ENCODE measurements at places on chromosomes 4 and X.

- no peak for DNase-seq
These were observed 30.2 kb downstream of the PPP2R3B start for GRCh38 chrX:356385-357034.

DNA sequence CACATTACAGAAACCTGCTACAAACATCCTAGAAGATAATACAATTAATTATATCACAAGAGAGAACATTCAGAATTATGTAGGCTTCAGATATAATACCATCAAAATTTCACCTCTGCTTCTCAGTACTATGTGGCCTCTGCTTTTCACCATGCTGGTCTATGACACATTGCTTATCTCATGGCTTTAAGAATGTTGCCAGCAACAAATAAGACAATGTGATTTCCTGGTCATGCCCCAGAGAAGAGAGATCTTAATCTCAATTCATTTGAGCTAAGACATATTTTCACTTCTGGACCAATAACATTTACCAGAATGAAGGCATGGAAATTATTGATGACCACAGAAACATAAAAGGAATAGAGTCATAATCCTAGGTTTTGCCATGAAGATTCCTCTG lies 1233.4 kb upstream of the ADGRL3 start:
- DNase-seq = no peak

DNA sequence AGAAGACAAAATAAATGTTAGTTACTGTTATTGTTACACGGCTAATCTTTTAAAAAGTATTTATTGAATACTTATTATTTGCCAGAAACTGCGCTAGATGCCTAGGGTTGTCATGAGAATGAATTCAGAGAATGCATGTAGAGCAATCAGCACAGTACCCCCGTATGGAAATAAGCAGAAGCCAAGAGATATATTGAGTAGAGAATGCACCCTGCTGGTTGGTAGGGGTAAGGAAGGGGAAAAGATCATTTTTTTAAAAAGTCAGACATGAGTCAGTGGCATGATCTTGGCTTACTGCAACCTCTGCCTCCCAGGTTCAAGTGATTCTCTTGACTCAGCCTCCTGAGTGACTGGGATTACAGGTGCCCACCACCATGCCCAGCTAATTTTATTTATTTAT lies 13.1 kb upstream of the DRP2 start:
- DNase-seq = no peak

DNA sequence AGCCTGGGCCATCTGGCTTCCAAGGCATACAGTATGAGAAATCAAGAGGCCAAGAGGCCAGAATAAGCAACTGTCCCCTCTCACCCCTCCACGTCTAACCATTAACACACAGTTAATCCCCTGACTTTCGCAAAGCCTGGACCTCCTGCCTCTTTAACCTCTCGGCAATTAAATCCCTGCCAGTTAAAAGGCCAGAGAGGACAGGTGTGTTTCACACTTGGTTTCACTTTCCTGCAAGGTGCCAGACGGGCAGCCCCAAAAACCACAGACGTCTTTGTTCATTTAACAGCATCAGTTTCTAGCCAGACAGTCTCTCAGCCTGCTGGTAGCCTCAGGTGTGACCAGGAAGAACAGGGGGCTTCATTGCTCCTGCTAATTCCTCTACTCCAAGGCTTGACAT lies 91.1 kb upstream of the KIT start:
- no peak for DNase-seq

DNA sequence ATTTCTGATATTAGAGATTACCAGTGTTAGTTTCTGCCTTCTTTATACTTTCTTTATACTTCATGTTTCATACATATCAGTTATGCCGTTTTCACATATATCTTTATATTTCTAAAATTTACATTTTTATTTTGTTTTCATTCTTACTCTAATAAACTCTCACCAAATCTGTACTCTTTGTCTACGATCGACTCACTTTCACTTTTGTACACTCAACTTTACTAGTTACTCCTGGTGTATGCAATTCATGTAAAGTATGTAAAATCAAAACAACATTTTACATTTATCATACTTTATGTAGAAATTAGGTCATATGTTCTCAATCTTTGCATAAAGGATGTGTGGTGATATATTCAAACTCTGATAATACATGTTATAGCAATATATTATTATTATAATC lies 59.9 kb downstream of the UGT2A3 start:
- no peak for DNase-seq

DNA sequence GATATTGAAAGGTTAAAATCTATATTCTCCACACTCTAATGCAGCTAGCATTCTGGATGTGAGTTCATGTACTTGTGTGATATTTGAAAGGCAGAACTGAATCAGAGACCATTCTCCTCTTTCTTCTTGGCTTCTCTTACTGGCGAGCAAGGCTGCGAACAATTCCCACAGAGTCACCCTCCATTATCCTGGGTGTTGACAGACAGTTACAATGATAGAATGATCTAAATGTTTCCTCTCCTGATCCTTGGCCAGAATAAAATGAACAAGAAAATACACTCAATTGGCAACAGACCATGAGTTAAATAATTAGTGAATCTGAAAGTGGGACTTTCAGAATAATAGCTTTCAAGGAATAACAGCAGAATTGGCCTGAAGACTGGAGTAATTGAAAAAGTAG lies 342.8 kb downstream of the RAPGEF2 start:
- no peak for DNase-seq

- DNase-seq = no peak
These were observed 435.6 kb downstream of the TLL1 start for GRCh38 chr4:166308647-166309046.

- no peak for DNase-seq
These were observed 35.5 kb upstream of the SPATA4 start for GRCh38 chr4:176230836-176231235.

DNA sequence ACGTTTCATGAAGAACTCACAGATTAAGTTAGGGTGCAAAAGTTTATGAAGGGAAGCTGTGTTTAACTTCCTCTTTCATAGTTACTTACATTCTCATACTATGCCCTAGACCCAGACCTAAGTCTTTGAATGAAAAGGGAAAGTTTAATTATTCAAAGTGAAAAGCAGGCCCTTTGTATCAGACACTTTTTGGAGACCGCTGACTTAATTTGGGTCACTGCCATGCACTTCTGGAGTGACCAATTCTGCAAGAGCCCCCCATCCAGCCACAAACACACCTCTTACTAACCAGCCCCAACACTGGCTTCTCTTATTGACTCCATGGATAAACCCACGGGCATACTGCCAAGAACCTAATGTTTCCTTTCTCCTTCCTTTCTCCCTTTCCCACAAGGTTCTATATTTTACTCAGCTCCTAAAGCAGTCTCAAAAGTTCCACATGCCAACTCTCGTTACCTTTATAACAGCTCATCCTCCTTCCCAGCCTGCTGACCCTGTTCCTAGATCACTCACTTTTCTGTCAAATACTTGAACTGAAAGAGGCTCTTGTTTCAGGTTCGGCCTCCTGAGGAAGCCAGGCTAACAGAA lies 34.5 kb downstream of the ABCE1 start:
- no peak for DNase-seq

DNA sequence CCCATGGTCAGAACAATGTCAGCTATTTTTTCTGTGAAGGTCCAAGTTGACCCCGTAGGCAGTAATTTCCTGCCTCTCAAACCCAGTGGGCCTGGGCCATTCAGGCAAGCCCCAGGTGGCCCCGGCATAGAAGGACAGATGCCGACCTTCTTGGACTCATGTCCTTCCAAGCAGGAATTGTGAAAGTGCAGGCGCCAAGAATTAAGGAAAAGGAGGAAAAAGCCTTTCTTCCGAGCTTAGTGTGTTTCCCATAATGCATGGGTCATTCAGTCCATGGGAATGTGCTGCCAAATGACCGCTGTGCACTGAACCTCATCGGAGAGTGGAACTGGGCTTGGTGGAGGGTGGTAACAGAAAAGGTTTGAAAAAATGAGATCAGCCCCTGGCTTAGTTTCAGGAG lies 196.5 kb upstream of the HS3ST1 start:
- DNase-seq = peak; percentile 75

GRCh38 chr4:55348466-55348865 lies 2.4 kb downstream of the SRD5A3 start:
- DNase-seq = no peak

DNA sequence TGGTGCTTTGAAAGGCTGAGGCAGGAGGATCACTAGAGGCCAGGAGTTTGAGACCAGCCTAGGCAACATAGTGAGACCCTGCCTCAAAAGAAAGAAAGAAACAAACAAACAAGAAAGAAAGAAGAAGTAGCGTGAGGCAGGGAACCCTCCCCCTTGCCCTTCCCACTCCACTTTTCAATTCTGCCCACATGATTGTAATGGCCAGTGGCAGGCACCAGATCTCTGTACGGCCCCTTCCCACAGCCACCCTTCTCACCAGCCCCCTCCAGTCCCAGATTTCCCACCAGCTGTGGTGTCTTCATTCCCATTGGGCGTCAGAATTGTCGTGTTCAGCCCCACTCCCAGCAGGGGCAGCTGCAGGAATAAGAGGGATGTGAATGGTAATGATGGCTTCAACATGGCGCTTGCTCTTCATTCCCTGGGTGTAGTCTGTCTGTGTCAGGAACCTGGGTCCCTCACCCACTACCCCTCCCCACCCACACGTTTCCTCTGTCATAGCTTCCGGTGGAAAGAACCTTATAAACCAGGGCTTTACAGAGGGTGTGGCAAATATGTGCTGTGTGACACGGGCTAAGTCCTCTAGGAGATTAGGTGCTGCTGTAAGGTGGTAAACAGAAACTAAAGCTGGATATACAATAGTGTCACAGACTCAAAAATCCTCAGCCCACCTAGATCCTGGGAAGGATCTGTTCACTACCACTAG lies at the start of gene IL2RG:
Gene IL2RG (minus strand): TSS at position 437 of the 703 bp plus-strand sequence. CDS start 38 bp downstream, at position 399.
- no peak for DNase-seq

DNA sequence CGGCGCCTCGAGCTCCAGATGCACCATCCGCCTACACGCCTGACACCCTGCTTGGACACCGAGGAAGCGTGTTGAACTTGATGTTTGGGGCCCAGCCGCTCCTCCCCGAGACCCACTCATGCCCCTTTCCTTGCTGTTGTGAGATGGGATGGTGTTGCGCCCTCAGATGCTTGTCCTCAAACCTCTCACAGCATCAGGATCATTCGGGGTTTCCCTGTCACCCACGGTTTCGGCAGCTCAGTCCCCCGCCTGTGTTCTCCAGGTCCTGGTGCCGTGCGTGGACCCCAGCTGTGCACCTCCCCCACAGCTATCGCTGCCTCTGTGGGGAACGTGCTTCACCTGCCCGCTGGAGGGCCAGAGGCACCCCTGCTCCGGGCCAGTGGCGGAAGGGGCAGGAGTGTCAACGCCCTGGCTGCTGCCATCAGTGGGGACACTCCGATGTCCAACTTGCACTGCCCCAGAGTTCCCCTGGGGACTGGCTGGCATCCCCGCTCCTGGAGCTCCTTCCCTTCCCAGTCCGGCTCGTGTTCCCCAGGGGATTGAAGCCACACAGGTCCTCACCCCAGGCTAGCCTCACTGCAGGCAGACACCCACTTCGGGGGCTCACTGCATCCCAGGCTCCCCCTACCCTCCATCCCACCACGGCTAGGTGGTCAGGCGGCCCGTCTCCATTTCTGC lies 82.3 kb upstream of the ADRA2C start:
- DNase-seq = no peak

- DNase-seq = no peak
These were observed 107.6 kb downstream of the DCHS2 start for GRCh38 chr4:154384012-154384411.

- DNase-seq = no peak
These were observed 85.6 kb downstream of the SHROOM2 start for GRCh38 chrX:9871701-9872268.

DNA sequence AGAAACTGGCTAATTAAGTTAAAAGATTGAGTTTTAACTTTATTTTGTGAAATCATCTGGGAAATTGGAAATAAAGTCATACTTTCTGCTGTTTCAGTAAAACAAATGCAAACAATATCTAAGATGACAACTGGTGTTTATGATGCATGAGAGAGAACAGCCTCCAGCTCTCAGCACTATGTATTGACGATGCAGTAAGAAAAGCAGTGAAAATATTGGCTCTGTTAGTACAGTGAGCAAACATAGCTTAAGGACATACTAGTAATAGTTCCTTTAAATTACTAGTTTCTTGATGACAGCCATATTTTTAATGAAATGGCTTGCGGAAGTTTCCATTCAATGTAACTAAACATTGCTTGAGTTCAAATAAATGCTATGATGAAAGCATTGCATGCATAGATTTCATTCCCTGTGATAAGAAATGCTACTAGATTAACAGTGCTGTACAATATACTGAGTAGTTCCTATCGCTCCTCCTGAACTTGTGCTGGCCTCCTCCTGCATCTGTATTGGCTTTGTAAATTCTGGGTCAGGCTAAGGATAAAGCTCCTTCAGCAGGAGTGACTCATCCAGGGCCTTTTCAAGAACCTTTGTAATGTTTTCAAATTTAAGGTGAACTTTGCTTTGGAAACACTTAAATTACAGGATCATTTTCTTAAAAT lies 11.6 kb downstream of the ARHGAP24 start:
- no peak for DNase-seq

DNA sequence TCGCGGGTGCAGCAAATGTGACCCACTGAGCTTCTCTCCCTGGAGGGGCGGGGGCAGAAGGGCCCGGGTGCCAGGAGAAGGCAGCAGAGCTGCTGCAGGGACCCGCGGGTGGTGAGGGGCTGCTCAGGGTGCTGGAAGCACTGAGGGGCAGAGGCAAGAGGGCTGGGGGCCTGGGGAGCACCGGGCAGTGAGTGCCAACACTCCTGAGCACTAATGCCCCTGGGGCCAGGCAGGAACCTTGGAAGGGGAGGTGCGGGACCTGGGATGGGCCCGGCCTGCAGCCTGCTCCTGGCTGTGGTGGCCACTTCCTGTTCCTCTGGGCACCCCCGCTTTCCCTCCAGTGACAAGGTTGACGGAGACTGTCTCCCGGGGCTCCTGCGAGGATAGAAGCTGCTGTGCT lies 66.5 kb upstream of the ADRA2C start:
- DNase-seq = no peak

DNA sequence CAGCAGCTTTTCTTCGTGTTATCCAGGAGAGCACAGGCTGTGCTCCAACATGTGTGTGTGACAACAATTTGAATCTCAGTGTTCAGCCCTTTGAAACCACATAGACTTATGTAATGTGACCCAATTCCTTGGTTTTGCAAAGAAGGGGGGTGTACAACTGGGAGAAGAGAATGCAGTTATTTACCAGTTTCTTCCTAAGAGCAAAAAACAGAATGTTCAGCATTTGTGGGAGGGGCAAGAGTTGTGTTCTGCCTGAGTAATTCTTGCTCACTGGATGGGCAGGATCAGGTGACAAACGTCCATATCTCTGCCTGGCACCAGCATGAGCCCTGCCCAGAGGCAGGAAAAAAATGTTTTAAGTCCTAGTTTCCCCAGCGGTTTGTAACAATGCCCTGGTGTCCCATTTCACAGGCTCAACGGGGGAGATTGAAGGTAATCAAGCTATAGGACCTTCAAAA lies 72.0 kb downstream of the PRPS1 start:
- DNase-seq = no peak

DNA sequence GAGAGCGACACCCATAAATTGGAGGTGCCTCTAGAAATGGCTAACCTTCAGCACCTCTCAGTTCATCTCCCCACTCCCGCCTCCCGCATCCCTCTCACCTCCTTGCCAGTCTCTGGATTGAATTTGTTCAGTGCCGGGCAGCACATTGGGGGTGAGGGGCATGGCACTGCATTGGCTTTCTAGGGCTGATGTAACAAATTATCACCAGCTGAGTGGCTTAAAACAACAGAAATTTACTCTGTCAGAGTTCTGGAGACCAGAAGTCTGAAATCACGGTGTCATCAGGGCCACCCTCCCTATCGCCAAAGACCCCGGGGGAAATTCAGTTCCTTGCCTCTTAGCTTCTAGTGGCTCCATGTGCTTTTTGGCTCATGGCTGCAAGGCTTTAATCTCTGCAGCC lies 105.1 kb upstream of the RBPJ start:
- DNase-seq = no peak
